Activated CD4-positive, alpha-beta T cell treated with anti-CD3 and anti-CD28 coated beads, Interleukin-10, Interleukin-2, amounts not matched to agents 100 ng/mL and 50 ng/mL, durations not matched to agents 16 hours and 8 hours (primary cell): ENCODE measurements at places on chromosomes 4 and X.

- DNase-seq, result no peak
These were observed 99.4 kb downstream of the GPR82 start for GRCh38 chrX:41823402-41823801.

DNA sequence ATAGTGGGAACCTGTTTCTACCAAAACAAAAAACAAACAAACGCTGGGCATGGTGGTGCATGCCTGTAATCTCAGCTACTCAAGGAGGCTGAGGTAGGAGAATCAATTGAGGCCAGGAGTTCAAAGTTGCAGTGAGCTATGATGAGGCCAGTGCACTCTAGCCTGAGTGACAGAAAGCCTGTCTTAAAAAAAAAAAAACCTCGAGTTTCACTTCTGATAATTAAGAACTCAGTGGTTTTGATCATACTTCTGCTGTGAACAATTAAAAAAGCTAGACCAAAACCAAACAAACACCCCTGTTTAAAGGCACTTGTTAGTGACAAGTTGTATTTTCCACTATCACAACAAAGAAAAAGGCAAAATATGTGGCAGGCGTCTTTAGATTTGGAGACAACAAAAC lies 15.0 kb upstream of the UBE2D3 start:
- DNase-seq, result no peak

GRCh38 chr4:123671636-123672404 lies 275.2 kb downstream of the SPRY1 start:
- DNase-seq, result peak; percentile 74

DNA sequence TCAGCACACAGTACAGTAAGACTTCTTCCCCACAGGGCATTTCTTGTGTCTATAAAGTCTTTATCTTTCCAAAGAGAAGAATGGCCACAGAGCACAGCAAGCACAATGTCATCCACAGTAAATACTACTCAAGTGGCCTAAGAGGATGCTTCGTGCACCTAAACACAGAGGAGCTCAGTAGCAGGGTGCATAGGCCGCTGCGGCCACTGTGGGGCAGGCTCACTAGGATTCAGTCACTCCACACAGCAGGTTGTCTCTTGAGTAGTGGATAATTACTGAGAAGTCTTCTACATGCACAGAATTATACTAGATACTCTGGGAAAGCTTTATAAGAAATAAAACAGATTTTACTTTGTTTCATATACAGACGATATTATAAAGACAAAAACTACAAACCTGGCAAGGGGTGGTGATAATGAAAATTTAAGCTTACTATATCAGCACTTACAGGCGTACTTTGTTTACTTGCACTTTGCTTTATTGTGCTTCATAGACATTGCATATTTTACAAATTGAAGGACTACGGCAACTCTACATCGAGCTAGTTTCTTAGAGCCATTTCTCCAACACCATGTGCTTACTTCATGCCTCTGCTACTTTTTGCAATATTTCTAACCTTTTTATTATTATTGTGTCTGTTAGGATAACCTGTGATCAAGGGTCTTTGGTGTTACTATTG lies 78.5 kb downstream of the PRDM5 start:
- peak; percentile 11 for DNase-seq

- no peak for DNase-seq
These were observed 51.2 kb downstream of the LGI2 start for GRCh38 chr4:24979554-24979953.

DNA sequence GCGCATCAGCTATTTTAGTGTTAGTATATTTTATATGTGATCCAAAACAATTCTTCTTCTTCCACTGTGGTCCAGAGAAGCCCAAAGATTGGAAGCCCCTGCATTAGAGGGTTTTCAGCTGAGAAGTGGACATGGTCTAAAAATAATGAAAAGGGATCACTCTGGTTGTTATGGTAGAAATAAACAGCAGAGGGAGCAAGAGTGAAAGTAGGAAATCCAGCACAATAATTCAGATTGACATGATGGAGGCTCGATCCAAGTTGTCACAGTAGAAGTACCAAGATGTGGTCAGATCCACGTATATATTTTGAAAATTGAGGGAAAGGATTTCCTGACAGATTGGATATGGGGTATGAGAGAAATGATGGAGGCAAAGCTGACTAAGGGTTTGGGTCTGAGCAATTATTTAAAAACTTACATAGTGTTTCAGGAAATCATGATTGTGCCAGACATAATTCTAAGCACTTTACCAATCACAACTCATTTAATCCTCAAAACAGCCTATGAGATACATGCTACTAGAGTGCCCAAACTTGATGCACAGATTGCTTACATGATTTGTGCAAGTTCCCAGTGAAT lies 17.0 kb upstream of the TMEM144 start:
- peak; percentile 20 for DNase-seq

DNA sequence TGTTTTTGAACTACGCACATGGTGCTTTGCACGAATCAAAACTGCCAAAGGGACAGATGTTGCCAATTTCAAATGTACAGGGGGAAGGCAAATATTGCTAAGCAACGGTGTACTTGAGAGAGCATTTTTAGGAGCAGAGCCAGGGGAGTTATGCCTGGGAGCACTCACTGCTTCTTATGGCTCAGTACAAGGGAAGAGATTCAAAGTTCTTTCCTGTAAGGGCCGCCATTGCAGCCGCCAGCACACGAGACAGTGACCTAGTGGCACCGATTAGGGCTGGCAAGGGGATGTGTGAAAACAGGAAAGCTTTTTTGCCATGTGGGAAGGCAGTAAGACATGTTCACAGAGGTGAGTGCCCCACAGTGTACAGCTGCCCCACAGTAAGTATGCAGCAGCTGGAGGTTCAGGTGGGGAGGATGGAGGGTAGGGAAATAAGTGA lies 133.8 kb downstream of the AFF1 start:
- DNase-seq, result no peak

GRCh38 chrX:13015536-13016236 lies 28.7 kb downstream of the FAM9C start:
- DNase-seq, result no peak

- DNase-seq, result peak; percentile 14
These were observed 384.0 kb downstream of the TMA16 start for GRCh38 chr4:163878336-163879121.

DNA sequence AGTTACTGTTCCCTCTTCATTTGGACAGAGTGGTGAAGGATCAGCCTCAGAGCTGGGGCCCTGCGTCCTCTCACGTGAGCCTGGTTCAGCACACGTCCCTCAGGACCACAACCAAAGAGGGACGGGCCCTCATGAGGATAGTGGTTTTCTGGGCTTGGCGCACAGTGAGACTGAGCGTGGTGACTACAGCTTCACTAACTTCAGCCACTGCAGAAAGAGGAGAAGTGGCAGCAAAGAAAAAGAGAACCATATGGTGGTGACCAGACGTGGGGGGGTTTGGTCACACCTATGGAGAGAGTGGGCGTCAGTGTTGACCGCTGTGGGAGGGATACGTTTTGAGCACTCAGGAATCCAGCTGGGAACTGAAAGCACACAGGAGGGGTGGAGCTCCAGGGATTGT lies 21.8 kb upstream of the TNIP3 start:
- DNase-seq, result no peak

DNA sequence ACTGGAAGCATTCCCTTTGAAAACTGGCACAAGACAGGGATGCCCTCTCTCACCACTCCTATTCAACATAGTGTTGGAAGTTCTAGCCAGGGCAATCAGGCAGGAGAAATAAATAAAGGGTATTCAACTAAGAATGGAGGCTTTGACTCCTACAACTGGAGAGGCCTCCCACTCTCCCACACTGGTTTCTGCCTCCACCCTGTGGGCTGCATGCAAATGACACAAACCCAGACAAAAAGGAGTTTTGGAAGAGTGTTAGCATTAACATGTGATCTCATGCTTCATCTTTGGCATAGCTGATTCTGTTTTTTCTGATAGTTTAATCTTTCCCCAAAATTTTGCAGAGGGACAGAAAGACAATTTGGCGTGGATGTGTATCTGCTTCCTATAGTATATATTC lies 80.8 kb upstream of the IQCM start:
- DNase-seq, result no peak

GRCh38 chr4:37043342-37043741 lies 201.2 kb upstream of the NWD2 start:
- DNase-seq, result no peak

- no peak for DNase-seq
These were observed 152.3 kb downstream of the SLC10A7 start for GRCh38 chr4:146369446-146369845.

- DNase-seq, result no peak
These were observed 154.9 kb upstream of the EPHA5 start for GRCh38 chr4:65825116-65825753.

GRCh38 chrX:12319992-12320391 lies 181.7 kb downstream of the FRMPD4 start:
- no peak for DNase-seq

GRCh38 chr4:752196-752861 lies 46.7 kb downstream of the PCGF3 start:
- no peak for DNase-seq

- no peak for DNase-seq
These were observed 58.6 kb downstream of the PROM1 start for GRCh38 chr4:16025268-16025667.

DNA sequence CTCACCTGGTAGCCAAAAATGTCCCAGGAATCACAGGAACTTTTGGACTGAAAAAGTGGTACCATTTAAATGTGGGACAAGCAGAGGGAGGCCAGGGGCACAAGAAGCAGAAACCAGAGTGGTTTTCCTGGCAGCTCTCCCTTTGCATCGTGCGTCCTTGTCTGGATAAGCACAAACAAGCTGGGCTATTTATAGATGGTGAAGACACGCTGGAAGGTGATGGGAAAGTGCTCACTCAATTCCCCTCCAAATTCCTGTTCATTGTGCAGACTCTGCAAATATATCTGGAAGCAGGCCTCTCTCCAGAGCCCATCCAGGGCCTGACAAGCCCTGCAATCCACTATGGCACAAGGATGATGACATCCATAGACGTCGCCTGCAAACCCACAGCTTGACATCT lies 63.6 kb upstream of the MAP3K15 start:
- no peak for DNase-seq

DNA sequence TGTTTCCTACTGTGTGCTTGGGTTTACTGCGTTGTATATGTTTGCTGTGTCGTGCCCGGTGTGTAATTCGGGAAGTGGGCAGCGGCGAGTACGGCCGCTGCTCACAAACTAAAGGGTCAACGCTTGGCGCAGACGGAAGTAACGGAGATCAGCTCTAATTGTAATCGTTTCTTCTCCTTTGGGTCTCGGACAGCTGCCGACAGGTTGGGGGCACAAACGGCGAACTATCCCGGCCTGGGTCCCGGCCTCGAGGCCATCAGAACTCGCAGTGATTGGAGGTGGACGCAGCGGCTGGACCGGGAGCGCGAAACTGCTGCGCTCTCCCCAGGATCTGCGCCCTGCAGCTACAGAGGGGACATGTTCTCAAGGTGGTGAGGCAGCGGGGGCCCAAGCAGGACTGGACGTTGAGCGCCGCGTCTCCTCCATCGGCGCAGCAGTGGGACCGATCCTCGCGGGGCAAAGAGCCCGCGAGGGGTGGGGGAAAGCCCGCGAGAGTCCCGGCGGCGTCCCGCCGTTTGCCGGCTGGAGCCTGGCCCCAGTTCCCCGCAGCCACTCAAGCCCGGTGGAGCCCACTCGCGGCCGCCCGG lies 516 bp upstream of the ZIC3 start:
- no peak for DNase-seq

DNA sequence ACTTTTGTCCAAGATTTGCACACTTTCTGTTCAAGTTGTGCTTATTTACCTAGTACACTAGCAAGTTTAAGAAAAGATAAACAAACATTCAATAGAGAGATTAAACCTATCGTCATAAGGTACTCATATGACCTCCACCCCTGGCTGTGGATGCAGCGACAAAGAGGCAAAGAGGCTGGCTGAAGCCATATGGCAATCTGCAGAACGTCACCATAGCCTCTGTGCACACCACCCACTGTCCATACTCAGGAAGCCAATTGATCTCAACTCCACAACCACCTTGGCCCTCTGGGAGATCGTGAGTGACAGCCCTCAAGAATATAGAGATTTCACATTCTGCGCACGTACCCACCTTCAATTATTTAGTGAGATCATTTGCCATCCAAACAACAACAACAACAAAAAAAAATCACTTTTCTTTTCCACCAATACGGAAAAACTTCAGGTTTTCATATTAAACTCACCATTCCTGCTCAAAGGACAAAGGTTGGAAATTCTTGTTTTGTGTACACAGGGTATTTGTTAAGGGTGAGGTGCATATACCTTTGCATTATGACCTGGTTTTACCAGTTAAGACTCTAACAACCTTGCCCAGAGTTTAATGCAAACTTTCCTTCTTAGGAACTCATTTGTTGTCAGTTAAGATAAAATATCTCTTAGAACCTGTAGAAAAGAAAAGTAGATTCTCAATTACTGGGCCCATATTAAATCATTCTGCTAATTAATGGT lies 243.0 kb upstream of the FSTL5 start:
- DNase-seq, result no peak

DNA sequence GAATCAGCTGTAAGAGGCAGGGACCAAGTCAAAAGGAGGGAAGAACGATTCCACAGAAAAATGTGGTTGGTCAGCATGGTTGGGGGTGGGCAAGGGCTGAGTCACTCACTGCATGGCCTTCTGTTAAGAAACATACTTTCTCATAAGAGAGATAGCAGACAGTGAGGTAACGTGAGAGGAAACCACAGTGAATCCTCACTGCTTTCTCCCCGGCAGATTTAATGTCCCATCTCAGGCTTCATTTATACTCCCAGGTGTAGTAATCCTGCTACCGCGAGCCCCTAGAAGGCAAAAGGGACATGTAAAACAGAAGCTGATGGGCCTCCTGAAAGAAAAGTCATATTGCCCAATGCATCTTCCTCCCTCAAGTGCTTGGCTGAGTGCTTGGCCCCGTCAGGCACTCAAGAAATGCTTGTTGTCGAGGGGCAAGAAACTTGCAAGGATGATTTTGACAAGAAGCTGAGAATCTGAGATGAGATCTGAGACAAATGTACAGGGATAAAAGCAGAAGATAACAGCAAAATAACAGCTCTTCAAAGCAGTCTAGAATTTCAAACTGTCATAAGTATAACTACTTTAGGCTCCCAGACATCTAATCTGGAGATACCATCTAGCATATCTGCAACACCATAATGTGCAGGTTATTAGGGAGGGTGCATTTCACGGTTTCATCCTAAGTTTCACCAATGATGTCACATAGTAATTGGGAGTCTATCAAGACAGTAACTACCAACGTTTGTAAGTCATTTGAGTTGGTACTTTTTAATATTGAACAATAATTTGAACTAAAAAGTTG lies 40.2 kb downstream of the SH3KBP1 start:
- peak; percentile 71 for DNase-seq

- DNase-seq, result no peak
These were observed 11.7 kb downstream of the PITX2 start for GRCh38 chr4:110610940-110611831.
